Subcutaneous preadipocyte (primary cell): ENCODE measurements at places on chromosomes 1 and 21. TPM values are rescaled to one million over a fixed set of nuclear protein-coding genes. Genes with fewer than 3 reads are reported as not detected.

The SRSF11 gene
- 107 and 112 TPM in 2 replicates for total RNA-seq

The C1QA gene
- not detected in 2 replicates for total RNA-seq

The RPE65 gene
- total RNA-seq: not detected in 2 replicates

The ZFYVE9 gene
- 25.4 and 32.1 TPM in 2 replicates for total RNA-seq

The GLMP gene
- total RNA-seq: 54.3 and 69.4 TPM in 2 replicates

The OR10J1 gene
- total RNA-seq: not detected in 2 replicates

The OR2L13 gene
- not detected in 2 replicates for total RNA-seq

The KRTAP10-7 gene
- total RNA-seq: not detected in 2 replicates

The DYNLT5 gene
- 0.73 and 0.78 TPM in 2 replicates for total RNA-seq
